ENCODE measurements at places on chromosomes 12 and 14. TPM values are rescaled to one million over a fixed set of nuclear protein-coding genes. Genes with fewer than 3 reads are reported as not detected.

GRCh38 chr12:41277946-41278267 is 89.8 kb downstream of the PDZRN4 start:
- H3K36me3 ChIP-seq = no peaks in the 10 kb centered on the region
- peaks cover 5% of the 10 kb centered on the region for H3K4me1 ChIP-seq
- no peak overlapping the region for H3K4me3 ChIP-seq

DNA sequence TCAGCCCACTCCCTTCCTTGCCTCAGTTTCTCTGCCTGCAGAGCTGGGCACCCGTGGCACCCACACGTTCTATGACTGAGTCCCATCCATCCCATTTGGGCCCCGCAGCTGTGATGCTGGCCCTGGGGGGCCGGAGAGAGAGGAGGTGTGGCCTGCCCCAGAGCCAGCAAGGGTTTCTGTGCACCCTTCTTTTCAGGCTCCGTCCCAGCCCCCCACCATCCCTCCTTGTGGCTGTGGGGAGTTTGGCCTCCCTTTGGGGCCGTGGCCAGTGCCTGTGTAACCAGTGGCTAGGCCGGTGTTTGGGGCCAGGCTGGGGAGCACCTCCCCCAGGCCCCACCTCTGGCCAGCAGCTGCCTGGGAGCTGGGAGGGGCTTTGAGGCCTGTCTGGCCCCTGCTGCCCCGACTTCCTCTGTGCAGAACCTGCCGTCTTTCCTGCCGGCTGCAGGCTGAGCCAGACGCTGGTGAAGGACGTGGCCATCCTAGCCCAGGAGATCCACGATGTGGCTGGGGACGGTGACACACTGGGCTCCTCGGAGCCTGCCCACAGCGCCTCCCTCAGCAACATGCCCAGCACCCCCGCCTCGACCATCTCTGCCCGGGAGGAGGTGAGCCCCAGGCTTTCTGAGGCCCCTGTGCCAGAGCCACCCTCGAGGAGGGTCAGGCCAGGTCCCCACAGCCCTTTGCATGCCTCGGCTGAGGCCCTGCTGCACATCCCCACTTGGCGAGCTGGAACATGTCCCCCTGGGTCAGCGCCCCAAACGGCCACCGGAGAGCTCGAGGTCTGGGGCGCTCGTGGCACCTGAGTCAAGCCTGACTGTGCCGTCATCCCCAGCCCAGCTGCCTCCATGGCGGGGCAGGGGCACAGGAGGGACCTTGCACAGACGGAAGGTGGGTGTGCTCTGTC is 27.7 kb downstream of the CEP170B start:
- H3K4me3 ChIP-seq = no peak overlapping the region
- H3K36me3 ChIP-seq = no peaks in the 10 kb centered on the region
- no peak overlapping the region for H3K27ac ChIP-seq
- H3K27me3 ChIP-seq = no peaks in the 10 kb centered on the region

DNA sequence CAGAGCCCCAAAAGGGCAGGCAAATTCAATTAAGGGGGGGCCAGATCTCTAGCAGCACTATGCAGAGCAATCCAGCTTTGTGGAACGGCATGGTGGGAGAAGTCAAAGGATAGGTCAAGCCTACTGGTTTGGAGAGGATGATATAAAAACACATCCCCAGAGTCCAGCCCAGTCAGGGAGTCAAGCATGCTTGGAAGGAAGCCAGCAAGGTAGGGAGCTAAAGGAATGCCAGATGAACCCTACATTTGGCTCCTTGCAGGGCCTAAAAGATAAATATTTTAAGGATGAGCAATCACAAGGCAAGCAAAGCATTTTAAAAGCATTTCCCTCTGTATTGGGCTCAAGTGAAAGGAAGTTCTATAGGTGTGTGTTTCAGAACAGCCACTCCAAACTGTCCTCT is 21.4 kb downstream of the KCTD10 start:
- H3K4me3 ChIP-seq = no peak overlapping the region
- H3K4me1 ChIP-seq = peaks cover 4% of the 10 kb centered on the region
- H3K27me3 ChIP-seq = no peaks in the 10 kb centered on the region
- DNase-seq = no peak
- no peaks in the 10 kb centered on the region for H3K36me3 ChIP-seq

DNA sequence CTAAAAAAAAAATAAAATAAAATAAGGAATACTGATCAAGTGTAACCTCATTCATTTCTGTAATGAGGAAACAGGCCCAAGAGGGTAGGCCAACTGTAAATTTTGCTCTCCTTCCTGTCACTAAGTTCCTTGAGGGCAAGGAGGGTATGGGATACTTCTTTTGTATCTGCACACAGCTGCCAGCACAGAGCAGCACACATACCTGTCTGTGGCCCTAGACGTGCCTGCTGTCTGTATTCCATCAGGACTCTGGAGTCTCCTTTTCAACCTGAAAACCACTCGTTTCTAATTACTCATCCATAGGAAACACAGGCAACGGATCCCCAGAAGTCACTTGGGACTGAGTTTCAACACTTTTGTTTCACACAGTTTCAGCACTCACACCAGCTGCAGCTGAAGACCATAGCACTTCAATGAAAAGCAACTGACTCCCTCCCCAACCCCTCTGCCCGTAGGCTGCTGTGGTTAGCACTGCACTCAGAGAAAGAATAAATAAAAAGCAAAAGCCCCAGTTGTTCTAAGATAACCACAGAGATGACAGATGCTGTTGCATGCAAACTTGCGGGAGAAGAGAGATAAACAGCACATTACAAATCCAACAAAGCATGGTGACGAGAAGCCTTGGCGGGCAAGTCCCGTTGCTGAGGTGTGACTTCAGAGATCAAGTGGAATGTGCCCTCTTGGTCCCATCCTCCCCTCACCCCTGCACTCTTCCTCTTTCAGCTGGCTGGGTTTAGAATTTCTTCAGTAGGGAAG is 24.9 kb downstream of the CRACR2A start:
- no peaks in the 10 kb centered on the region for H3K4me1 ChIP-seq
- no peak overlapping the region for H3K27ac ChIP-seq
- H3K36me3 ChIP-seq = no peaks in the 10 kb centered on the region
- H3K4me3 ChIP-seq = no peak overlapping the region

The EML5 gene
- 2.9 TPM for total RNA-seq

DNA sequence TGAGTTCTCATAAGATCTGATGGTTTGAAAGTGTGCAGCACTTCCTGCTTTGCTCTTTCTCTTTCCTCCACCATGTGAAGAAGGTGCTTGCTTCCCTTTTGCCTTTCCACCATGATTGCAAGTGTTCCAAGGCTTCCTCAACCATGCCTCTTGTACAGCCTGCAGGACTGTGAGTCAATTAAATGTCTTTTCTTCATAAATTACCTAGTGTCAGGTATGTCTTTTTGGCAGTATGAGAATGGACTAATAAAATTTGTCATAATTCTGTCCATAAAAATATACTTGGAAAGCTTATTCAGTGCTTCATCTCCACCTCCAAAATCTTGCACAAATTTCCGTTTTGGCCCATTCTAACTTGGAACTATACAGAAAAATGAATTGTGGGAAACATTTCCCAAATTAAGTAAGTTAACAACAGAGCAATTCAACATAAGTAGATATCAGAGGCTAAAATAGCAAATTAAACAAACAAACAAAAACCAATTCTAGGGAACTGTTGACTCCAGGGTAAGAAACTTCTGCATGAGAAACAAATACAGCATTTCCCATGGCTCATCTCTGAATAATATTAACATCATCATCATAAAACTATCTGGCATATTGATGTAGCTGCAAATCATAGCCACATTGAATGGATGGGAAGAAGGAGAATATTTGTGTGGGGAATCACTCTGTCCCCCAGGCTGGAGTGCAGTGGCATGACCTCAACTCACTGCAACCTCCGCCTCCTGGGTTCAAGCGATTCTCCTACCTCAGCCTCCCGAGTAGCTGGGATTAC is 459.5 kb upstream of the FAR2 start:
- no peak for DNase-seq
- H3K4me3 ChIP-seq = no peak overlapping the region
- H3K4me1 ChIP-seq = no peaks in the 10 kb centered on the region
- H3K27me3 ChIP-seq = no peaks in the 10 kb centered on the region

The HPD gene
- 3.0 TPM for total RNA-seq

The RASAL1 gene
- total RNA-seq = 2.1 TPM

DNA sequence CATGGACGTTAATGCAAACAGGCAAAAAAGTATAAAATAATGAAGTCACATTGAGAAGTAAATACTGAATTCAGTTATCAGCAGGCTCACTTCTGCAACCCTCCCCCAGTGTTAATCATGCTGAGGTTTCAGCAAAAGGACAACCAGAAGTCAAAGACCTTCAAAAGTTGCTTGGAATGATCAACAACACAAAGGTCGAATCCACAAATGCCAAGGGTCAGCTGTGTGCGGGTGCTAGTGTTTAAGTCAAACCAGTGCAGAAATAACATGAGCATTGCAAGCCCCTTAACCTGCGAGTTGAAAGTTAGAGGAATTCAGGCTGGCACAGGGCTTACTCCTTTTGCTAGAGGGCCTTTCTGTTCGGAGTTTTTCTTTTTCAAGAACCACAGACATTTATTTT is 436.7 kb upstream of the SEL1L start:
- H3K4me3 ChIP-seq = no peak overlapping the region
- no peak for DNase-seq
- H3K4me1 ChIP-seq = no peaks in the 10 kb centered on the region
- H3K27me3 ChIP-seq = no peaks in the 10 kb centered on the region

The TMEM233 gene
- total RNA-seq = under 0.01 TPM

- no peaks in the 10 kb centered on the region for H3K36me3 ChIP-seq
- H3K4me3 ChIP-seq = no peak overlapping the region
- no peaks in the 10 kb centered on the region for H3K27me3 ChIP-seq
- H3K27ac ChIP-seq = no peak overlapping the region
These were observed 24.2 kb downstream of the RPH3A start for GRCh38 chr12:112815589-112816321.

DNA sequence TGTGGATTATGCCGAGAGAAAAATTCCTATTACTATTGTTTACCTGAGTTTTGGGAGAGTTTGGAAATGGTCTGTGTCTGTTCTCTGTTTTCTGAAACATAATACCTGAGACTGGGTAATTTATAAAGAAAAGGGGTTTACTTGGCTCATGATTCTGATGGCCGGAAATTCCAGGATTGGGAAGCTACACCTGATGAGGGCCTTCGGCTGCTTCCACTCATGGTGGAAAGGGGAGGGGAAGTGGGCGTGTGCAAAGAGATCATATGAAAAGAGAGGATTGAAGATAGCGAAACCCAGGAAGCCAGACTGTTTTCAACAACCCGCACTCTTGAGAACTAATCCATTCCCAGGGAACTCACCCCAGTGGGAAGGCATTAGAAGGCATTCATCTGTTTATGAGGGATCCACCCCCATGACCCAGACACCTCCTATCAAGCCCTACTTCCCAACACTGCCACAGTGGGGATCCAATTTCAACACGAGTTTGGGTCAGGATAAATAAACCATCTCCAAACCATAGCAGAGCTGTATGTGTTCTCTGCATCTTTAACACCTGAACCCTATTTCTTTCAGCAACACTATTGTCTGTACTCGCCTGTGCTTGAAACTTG is 51.1 kb downstream of the APAF1 start:
- peaks cover 21% of the 10 kb centered on the region for H3K4me1 ChIP-seq
- no peak for DNase-seq
- no peaks in the 10 kb centered on the region for H3K27me3 ChIP-seq
- no peaks in the 10 kb centered on the region for H3K36me3 ChIP-seq
- no peak overlapping the region for H3K4me3 ChIP-seq
- no peak overlapping the region for H3K27ac ChIP-seq

GRCh38 chr12:9961106-9961505 is 10.1 kb upstream of the CLEC12A start:
- DNase-seq = no peak
- H3K36me3 ChIP-seq = no peaks in the 10 kb centered on the region
- H3K4me1 ChIP-seq = no peaks in the 10 kb centered on the region
- H3K4me3 ChIP-seq = no peak overlapping the region
- no peak overlapping the region for H3K27ac ChIP-seq
- H3K27me3 ChIP-seq = no peaks in the 10 kb centered on the region

DNA sequence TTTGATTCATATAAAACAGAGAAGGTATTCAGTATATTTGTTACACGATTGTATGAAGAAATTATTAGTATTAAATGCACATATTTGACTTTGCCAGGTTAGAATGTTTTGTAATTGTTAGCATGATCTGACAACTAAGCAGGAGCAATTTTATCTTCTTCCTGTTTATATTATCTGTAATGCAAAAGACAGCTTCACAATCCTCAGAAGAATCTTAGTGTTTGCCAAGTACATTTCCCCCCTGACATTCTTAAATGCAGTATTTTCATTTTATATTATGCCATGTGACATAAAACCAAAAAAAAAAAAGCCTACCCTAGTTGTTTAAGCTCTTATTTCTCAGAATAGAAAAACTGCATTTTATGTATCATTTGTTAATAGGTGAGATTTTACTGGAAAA is 469.4 kb downstream of the FOXG1 start:
- H3K27me3 ChIP-seq = no peaks in the 10 kb centered on the region
- no peak for DNase-seq
- H3K36me3 ChIP-seq = no peaks in the 10 kb centered on the region
- no peaks in the 10 kb centered on the region for H3K4me1 ChIP-seq

DNA sequence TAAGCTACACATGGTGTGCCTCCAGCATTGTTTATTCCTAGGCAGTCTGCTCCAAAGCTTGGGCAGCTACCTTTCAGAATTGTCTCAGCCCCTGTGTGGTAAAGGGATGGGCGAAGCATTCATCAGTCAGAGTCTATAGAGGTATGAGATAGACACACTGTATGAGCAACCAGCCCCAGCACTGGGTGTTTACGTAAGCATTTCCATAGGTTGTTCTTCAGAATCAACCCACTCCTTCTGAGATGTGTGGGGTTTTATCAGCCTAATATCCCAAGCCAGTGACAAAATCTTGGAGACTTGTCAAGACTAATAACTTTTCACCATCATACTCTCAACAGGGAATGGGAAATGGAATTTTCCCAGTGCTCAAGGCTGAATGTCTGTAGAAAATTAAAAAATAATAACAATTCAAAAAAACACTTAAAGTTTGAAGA is 98.2 kb downstream of the BTG1 start:
- no peak for DNase-seq
- H3K36me3 ChIP-seq = no peaks in the 10 kb centered on the region
- H3K4me3 ChIP-seq = no peak overlapping the region
- no peak overlapping the region for H3K27ac ChIP-seq

- H3K27ac ChIP-seq = peak overlapping the region; percentile 86
- DNase-seq = peak; percentile 62
- peaks cover 53% of the 10 kb centered on the region for H3K4me1 ChIP-seq
- no peak overlapping the region for H3K4me3 ChIP-seq
These were observed 3.2 kb downstream of the MLXIP start for GRCh38 chr12:122081697-122082221.

DNA sequence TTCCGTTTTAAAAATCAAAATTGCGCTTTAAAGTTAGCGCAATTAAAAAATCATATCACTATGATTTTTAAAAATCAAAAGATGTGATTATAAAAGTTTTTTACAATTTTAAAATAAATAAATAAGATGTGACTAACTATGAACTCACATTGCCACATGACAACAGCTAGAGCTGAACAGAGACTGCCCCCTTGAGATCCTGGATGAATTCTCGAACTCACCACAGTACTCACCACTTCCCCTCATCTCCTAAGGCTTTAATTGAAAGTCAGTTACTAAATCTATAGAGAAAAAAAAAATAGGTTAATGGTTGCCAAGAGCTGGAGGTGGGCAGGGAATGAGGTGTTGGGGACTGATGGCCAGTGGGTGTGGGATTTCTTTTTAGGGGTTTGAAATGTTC is 384.2 kb downstream of the ZFP36L1 start:
- H3K4me1 ChIP-seq = peaks cover 6% of the 10 kb centered on the region
- no peaks in the 10 kb centered on the region for H3K36me3 ChIP-seq
- H3K27me3 ChIP-seq = no peaks in the 10 kb centered on the region
- H3K27ac ChIP-seq = no peak overlapping the region
- H3K4me3 ChIP-seq = no peak overlapping the region
- no peak for DNase-seq

The LRRC43 gene
- not detected for total RNA-seq

Data from body of pancreas (tissue), 4 donors.